ENCODE measurements at places on chromosomes 7 and 10.

GRCh38 chr10:117312430-117312829 lies 62.8 kb downstream of the PDZD8 start:
- peaks cover 18% of the 10 kb centered on the region for H3K36me3 ChIP-seq
- H3K27ac ChIP-seq, result no peak overlapping the region
- H3K4me1 ChIP-seq, result no peaks in the 10 kb centered on the region
- H3K27me3 ChIP-seq, result no peaks in the 10 kb centered on the region
- no peak for DNase-seq

GRCh38 chr10:10350050-10350449 lies 667.6 kb upstream of the CELF2 start:
- no peak overlapping the region for H3K4me3 ChIP-seq
- no peak overlapping the region for H3K27ac ChIP-seq
- no peaks in the 10 kb centered on the region for H3K27me3 ChIP-seq
- H3K36me3 ChIP-seq, result no peaks in the 10 kb centered on the region
- DNase-seq, result no peak

GRCh38 chr7:155467846-155468784 lies 10.2 kb downstream of the EN2 start:
- no peaks in the 10 kb centered on the region for H3K36me3 ChIP-seq
- no peak overlapping the region for H3K27ac ChIP-seq
- H3K4me3 ChIP-seq, result peak overlapping the region; percentile 0
- DNase-seq, result no peak
- H3K27me3 ChIP-seq, result peaks cover 49% of the 10 kb centered on the region

DNA sequence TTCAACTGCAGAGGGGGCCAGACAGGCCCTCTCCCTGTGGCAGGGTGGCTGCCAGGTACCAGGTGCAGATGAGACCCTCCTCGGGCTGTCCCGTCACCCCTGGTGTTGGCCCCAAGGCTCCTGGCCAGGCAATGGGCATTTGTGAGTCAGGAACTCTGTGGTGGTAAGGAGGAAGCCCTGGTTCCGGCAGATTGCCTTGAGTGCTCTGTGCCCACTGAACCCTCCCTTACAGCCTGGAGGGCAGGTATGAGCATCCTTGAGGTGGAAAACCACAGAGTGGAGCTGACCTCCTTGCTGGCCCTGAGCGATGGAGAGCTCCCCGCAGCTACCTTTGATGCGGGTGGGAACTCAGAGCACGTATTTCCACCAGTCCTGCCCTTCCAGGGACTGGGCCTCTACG lies 2.0 kb downstream of the PAOX start:
- no peak for DNase-seq
- H3K27me3 ChIP-seq, result no peaks in the 10 kb centered on the region
- H3K4me1 ChIP-seq, result peaks cover 32% of the 10 kb centered on the region
- H3K36me3 ChIP-seq, result peaks cover 36% of the 10 kb centered on the region
- H3K4me3 ChIP-seq, result no peak overlapping the region

DNA sequence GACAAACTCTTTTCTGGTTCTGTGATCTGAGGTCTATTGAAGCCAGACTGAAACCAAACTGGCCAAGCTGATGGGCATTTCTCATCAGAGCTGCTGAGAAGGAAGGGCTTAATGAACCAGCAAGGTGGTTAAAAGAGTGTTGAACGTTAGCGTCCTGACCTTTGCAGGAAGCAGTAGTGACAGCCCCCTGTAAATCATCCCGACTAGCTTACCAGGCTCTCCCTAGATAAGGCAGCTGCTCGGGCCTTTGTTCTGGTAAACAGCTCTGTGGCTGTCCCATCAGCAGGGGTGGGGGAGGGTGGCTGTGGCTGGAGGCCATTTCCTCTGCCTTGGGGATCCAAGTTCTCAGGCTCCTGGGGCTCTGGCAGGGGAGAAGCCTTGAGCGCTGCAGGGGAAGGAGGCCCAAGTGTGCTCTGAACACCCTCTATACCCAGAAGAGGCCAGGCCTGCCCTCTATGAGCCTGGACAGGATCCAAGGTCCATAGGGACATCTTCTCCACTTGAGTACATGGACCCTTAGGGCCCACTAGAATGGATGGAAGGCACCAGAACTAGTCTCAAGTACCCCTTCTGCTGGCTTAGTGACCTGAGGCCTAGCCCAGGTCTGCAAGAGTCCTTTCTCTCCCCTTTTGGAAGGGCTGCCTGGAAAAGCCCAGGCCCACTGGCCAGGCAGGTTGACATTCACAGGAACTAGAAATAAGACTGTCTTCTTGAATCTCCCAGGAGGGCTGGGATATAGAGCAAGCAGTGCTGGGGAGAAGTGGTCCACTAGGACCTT lies 134.6 kb downstream of the ARHGAP22 start:
- H3K27ac ChIP-seq, result no peak overlapping the region
- no peaks in the 10 kb centered on the region for H3K27me3 ChIP-seq
- peak; percentile 49 for DNase-seq

DNA sequence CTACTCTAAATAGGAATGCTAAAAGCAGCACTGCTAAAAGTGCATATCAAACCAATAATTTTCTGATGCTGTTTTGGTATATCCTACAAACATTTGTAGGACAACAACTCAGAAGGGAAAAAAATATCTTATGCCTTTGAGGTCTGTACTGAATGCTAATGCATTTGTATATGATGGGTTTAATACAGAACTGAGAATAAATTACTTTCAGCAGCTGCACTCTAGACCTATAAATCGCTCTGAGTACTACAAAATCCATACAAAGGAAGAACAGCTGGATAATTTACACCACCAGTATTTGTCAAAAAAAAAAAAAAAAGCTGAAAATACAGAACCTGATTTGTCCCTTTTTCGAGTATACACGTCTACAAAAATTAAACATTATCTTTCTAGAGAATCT lies 344.0 kb downstream of the LRRTM3 start:
- H3K27ac ChIP-seq, result no peak overlapping the region
- no peak overlapping the region for H3K4me3 ChIP-seq
- H3K36me3 ChIP-seq, result no peaks in the 10 kb centered on the region
- DNase-seq, result no peak
